ENCODE measurements at places on chromosomes 1 and 21. TPM values are rescaled to one million over a fixed set of nuclear protein-coding genes. Genes with fewer than 3 reads are reported as not detected.

DNA sequence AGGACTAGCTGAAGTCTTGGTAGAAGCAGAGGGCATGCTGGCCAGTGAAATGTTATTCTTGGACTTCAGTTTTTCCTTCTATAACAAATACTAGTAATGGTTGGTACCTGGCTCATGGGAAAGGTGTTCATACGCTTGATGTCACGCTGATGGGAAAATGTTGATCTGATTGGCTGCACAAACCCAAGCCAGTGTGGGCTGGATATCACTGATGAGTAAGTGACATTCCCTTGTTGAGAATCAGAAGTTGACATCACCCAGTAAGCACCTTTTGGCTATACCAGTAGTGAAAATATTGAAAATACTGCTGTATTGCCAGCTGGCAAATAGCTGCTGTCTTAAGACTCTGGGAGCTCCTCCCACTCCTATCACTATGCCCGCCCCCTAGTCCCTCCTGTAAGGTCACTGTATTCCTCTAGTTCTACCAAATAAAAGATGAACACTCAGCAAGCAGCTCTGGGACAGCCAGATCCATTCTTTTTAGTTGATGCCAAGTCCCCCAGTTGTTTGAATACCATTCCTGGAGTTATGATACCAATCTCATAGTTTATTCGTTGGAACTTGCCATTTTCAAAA is 168.2 kb downstream of the GRIK1 start:
- DNase-seq, result no peak

DNA sequence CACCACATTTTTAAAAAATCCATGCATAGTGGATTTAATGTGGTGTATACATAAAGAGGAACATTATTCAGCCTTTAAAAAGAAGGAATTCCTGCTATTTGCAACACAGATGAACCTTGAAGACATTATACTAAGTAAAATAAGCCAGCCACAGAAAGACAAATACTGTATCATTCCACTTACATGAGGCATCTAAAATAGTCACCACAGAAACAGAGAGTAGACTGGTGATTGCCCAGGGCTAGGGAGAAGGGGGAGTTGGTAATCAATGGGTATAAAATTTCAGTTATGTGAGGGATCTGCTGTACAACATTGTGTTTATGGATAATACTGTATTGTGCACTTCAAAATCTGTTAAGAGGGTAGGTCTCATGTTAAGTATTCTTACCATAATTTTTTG is 10.0 kb downstream of the FAM163A start:
- no peak for DNase-seq

- no peak for DNase-seq
These were observed 10.1 kb upstream of the IL10RB start for GRCh38 chr21:33256019-33256418.

DNA sequence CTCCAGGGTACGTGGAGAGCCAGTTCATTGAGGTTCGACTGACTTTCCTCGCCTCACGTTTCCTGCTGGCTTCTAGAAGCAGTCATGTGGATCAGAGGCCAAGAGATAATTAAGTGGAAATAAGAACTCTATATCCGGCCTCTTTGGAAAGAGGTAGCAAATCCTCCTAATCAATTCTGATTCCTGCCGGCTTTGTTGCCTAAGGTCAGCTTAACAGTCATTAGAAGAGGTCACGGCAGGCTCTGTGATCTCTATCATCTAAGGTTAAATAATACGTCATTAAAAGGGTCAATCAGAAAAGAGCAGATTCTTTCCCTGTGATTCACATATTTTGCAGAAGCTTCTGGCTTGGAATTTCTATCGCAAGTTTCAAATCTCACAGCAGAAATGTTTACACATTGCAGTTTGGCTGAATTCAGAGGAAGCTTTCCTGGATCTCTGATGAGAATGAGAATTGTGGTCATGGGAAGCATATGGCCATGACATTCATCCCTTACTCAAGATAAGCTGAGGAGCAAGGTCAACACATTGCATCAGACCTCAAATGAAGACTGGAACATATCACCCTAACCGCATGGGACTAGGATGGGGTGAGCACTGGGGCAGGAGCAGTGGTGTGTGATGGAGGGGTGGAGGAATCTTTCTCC is 189.4 kb downstream of the PBX1 start:
- no peak for DNase-seq

DNA sequence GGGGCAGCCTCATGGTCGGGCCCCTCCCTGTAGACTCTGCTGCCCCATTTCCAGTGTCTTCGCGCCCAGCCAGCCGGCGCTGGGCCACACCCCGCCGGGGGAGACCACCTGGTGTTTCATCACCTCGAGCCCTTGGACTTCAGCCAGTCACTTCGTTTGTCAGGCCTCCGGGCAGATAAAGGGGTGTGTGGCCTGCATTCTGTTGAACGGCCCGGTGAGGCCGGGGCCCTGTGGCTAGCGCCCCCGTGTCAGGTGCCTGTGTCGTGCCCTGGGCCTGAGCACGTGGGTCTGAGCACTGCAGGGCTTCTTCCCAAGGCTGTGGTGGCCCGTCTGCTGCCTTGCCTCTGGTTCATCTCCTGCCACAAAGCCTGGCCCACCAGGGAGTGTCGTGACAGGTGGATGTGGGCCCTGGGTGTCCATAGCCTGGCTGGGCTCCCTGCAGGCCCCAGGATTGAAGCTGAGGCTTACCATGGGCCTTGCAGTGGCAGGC is 65.2 kb upstream of the DIP2A start:
- no peak for DNase-seq

- no peak for DNase-seq
These were observed 89.9 kb upstream of the ARTN start for GRCh38 chr1:43843684-43844083.

GRCh38 chr1:31760471-31761470 is 3.4 kb downstream of the ADGRB2 start:
- peak; percentile 59 for DNase-seq

GRCh38 chr21:14300074-14300473 is 82.9 kb downstream of the HSPA13 start:
- no peak for DNase-seq

- DNase-seq, result no peak
These were observed 122.3 kb downstream of the XCL2 start for GRCh38 chr1:168421399-168422004.

DNA sequence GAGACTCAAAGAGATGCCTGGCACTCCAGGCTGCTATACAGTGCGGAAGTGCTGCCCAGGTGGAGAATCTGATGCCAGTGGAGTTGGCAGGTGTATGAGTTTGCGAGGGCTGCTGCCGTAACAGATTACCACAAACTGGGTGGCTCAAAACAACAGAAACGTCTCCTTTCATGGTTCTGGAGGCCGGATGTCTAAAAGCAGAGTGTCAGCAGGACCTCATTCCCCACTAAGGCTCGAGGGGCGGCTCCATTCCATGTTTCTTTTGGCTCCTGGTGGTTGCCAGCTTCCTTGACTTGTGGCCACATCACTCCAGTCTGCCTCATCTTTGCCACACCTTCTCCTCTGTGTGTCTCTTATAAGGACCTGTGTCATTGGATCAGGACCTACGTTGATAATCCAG is 10.0 kb downstream of the RCSD1 start:
- no peak for DNase-seq

GRCh38 chr21:45280178-45280821 is 7.4 kb downstream of the POFUT2 start:
- no peak for DNase-seq

The LMOD1 gene
- total RNA-seq, result 4.5 TPM

The CLCC1 gene
- total RNA-seq, result 25.5 TPM

The ADSS2 gene
- total RNA-seq, result 10.7 TPM

The EPHA2 gene
- total RNA-seq, result 9.7 TPM

The C1QB gene
- total RNA-seq, result 4.2 TPM
